ENCODE measurements at places on chromosomes 4 and X.

DNA sequence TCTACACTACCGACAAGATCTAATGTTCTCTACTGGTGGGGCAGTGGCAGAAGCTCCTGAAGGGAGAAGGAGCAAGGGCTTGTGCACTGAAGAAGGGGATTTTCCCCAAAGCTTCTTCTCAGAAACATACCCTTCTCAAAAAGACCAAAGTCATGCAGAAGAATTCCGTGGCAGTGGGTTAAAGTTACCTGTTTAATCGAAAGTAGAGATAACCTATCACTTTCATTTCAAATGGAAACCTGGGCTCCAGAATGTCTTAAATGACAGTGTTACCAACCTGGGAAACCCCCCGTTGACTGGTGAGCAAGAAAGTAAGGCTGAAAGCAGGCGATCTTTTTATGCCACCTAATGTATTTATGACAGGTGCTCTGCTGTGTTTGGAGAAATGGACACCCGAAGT is 92.5 kb upstream of the TEX13D start:
- DNase-seq, result no peak

DNA sequence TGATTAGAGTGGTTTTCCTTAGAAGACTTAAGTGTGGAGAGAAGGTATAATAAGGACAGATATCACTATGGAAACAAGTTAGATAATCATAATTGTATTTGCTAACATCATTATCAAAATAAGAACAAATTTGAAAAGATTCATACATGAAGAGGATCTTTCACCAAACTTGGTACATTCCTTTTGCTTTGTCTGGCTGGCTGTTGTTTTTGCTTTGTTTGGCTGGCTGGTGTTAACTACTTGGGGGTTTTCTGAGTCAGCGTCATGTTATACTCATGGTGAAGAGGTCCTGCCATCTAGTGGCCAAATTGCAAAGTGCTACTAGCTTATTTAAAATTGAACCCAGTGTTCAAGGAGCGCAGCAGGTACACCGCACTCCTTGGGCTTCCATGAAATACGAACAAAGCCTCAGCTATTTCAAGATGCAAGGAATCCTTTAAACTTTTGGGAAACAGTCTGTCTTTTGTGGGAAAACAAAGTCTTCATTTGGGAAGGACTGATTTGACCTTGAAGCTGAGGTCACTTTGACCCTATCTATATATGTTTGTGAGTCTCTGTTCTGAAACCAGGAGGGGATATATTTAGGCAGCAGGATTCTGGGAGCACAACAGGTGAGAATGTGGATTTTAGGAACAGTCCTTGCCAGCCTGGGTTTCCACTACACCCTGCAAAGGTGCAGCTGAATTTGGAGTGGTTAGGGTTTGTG is 129.7 kb downstream of the PLS3 start:
- no peak for DNase-seq

GRCh38 chrX:15382813-15383212 is 1.4 kb downstream of the VEGFD start:
- no peak for DNase-seq

- no peak for DNase-seq
These were observed 13.7 kb downstream of the OCRL start for GRCh38 chrX:129553619-129554288.

DNA sequence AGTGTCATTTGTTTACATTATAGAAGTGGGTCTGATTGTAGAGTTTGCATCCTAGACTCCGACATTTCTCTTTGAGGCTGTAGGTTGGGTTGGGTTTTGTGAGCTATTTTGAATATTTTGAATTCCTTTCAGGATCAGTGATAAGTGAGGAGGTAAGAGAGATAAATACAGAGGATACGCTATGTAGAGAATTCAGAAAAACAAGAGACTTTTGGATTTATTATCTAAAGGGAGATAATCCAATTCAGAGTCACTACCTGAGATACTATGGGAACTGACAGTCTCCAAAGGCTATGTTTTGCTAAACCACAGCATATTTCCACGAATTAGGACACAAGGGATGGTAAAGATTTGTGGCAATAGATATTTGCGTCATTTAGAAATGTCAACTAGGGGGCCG is 16.9 kb upstream of the RAP2C start:
- DNase-seq, result no peak

DNA sequence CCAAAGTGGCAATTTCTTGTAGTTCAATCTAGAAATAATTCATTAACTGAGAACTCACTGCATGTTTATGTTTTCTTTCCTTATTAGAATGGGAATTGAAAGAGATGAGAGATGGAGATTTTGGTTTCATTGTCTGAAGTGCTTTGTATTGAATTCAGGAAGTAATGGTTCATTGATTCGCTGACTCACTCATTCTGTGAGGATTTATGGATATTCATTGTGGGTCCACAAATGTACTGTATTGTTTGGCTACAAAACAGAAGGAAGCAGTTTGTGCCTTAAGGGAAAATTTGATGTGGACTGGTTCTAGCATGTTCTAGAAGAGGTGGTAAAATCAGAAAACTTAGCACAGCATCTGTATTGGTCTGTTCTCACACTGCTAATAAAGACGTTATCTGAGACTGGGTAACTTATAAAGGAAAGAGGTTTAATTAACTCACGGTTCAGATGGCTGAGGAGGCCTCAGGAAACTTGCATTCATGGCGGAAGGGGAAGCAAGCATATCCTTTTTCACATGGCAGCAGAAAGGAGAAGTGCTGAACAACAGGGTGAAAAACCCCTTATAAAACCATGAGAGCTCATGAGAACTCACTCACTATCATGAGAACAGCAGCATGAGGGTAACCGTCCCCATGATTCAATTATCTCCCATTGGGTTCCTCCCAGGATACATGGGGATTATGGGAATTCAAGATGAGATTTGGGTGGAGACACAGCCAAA is 132.3 kb upstream of the VCX3A start:
- no peak for DNase-seq
